ENCODE measurements at places on chromosomes 6 and 20.

DNA sequence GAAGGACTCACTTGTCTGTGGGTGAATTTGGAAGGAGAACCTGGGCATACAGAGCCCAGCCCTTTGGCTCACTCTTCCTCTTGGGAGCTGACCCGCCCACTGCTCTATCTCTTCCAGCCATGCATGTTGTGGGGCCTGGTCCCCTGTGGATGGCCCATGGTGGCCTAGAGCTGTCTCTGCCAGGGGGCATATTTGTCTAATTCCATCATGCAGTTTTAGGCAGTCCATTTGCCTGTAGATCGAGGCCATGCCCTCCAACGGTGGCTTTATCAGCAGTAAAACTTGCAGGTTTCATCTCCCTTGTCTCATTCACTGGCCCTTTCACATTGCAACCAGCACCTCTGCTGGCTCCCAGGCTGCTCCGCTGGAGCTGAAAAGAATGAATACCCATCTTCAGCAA, 12.9 kb upstream of the EZR start:
- no peak for DNase-seq

DNA sequence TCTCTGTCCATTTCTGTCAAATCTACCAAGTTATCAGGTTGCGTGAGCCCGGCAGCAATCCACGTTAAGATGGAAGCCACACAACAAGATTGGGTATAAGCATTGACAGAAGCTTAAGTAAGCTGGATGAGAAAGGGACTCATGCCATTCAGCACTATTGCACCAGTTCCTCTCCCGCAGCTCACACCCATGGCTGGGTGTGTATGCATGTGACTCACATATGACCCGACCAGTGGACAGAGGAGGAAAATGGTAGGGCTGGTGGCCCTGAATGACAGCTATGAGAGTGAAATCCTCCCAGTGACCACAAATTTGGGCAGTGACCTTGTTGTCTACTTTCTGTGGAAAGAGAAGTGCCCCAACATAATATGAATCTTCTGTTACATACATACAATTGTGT, 113.5 kb downstream of the OTOR start:
- DNase-seq: no peak

DNA sequence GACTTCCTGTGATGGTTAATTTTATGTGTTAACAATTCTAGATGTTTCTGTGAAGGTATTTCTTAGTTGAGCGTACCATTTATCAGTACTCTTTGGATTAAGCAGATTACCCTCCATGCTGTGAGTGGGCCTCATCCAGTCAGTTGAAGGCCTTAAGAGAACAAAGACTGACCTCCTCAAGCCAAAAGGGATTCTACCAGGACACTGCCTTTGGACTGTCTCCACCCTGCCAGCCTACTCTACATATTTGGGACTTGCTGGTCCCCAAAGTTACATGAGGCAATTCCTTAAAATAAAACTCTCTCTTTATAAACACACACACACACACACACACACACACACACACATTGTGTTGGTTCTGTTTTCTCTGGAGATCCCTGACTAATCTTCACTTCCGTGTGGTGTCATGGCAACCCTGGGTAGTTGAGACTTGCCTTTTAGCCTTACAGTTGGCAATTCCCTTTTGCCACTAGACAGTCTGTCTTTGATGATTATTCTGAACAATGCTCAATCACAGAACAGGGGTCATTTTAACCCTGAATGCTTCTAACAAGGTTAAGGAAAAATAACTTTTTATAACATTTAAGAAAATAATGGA, 32.2 kb downstream of the MRAP2 start:
- no peak for DNase-seq

- DNase-seq: no peak
Measured at GRCh38 chr6:129671442-129672340, 38.3 kb downstream of the ARHGAP18 start.

DNA sequence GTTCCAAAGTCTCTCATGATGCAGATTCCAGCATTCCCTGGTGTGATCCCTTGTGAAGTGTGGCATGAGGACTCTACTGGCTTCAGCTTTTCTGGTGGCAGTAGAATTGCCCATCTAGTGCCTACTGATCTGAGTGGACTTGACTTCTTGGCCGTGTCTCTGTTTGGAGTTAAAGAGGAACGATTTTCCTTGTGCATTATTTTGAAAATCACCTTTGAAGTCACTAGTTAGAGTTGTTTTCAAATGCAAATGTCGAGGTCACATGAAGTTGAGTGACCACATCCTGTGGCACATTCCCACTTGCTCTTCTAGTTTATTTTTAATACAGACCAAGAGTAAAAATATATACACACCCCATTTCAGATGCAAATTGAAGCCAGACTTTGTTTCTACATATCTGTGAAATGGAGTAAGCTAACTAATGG, 270.7 kb upstream of the TAB2 start:
- DNase-seq: no peak

DNA sequence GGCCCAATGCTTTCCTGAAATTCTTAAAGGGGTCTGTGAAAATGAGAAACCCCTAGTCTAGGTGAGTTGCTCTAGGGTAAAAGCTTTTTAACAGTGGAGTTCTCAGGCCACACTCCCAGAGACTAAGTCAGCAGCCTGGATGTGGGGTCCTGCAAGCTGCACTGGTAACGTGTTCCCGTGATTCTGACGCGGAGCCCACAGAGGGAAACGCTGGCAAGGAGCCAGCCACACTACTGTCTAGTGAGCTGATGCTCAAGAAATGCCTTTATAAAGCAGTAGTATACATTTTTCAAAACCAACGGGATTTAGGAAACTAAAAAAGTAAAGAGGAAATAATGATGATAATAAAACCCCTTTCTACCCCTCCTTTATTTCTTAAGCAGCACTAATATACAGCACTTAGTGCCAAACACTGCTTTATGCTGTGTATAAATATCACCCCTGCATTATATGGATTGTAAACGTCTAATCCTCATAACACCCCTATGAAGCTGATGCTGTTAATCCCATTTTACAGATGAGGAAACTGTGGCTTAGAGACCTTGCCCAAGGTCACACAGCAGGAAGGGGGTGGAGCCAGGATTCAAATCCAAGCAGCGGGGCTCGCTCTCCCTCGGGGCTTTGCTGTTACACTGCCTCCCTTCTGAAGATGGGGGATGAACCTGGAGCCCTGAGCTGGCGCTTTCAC, 25.0 kb downstream of the KCNK15 start:
- DNase-seq: no peak

- no peak for DNase-seq
Measured at GRCh38 chr20:16914277-16914676, 166.1 kb downstream of the OTOR start.

DNA sequence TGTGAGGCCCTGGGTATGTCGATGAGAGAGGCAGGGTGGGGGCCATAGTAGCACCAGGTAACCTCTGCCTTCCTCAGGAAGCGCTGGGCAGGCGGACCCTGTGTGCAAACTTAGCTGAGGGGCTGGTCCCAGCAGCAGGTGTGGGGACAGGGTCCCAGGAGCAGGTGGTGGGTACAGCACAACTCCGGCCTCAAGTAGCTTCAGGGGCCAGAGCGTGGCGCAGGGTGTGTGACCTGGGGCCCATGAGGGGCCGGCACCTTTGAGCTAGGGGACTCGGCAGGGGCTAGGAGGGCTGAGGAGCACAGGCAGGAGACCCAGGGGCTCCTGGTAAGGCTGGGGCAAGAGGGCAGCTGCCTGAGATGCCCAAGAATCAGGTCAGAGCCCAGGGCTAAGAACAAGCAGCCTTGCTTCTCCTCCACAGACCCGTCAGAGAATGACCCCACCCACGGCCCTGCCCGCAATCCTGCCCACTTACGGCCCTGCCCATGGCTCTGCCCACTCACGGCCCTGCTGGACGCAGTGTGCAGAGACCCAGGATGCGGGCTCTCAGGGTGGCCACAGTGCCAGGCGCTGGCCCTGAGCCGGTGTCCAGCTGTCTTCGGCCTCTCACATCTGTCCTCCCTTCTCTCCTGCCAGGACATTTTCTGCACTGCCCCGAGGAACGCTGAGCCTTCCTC, 30.9 kb downstream of the CHRNA4 start:
- no peak for DNase-seq

DNA sequence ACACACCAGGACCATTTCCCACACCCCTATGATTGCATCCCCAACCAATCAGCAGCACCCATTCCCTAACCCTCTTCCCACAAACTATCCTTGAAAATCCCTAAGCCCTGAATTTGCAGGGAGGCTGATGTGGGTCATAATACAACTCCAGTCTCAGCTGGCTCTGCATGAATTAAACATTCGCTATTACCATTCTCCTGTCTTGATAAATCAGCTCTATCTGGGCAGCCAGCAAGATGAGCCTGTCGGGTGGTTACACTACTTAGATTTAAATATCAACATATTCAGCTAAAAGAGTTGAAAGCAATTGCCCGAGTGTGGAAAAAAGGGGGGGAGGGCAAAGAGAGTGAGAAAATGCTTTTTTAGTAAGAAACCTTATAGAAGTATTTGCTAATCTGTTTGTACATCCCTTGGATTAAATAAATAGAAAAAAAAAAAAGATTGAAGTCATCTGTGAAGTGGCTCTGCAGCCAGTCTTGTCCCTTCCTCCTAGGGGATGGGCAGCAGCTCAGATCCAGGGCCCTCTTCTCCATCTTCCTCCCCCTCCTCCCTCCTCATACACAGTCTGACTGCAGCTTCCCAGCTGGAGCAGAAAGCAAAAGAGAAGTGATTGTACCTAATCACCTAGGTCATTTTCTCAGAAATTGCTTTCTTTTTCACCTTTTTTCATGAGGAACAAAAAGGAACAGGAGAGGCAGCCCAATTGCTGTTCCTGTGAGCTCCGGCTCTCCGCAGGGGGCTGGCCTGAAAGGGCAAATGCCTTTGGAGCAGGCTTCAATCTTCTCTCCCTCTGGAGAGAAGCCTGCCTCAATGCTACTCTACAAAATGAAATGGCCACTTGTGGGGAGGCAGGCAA, 356.6 kb upstream of the SULF2 start:
- DNase-seq: no peak

DNA sequence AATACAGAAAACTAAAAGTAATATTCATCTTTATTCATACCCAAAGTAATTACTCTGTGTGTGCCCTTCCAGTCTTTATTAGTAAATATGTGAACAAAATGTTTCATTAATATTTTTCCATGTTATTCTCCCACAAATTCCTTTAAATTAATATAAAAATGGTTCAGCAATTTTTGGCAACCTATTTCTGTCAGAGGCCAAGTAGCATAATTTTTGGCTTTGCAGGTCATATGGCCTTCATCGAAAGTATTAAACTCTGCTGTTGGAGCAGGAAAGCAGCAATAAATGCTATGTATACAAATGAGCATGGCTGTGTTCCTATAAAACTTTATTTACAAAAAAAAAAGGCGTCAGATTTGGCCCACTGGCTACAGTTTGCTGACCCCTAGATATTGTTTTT, 16.1 kb downstream of the ZC2HC1B start:
- no peak for DNase-seq

- no peak for DNase-seq
Measured at GRCh38 chr20:4814696-4815252, 93.1 kb downstream of the PRND start.

DNA sequence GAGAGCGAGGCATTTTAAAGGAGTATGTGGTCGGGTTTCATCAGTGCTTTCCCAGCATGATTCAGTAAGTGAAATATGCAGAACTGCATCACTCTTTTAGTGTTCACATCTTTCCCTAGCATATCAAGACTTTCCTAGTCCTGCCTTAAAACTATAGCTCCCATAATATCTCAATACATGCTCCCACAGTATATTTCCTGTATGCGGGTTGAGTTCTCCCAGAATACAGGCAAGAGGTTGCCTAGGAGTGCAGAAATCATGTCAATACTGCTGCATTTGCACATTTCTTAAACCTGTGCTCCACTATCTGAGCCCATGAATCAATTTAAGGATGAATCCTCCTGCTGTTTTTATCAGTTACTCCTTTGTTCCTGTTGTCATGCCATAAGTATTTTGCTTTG, 386.6 kb upstream of the SLC35B3 start:
- DNase-seq: no peak

- no peak for DNase-seq
Measured at GRCh38 chr20:60491051-60491581, 532.9 kb downstream of the CDH26 start.

- DNase-seq: no peak
Measured at GRCh38 chr20:44724423-44725091, 9.4 kb downstream of the CCN5 start.

DNA sequence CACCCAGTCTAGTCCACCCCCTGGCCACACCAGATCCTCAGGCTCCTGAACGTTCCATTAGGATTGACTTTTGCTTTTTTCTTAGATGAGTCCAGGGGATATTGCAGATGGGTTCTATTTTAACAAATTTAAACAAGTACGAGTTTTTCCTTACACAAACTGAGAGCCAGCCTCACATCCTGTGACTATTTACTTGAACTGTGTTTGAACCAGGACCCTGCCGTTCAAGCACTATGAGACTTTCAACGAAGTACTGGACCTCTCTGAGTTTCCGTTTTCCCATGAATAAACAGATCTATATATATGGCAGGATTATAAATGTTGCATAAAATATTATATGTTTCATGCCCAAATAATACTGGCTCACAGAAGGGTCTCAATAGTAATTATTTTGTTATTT, 1.4 kb upstream of the METTL24 start:
- DNase-seq: no peak

DNA sequence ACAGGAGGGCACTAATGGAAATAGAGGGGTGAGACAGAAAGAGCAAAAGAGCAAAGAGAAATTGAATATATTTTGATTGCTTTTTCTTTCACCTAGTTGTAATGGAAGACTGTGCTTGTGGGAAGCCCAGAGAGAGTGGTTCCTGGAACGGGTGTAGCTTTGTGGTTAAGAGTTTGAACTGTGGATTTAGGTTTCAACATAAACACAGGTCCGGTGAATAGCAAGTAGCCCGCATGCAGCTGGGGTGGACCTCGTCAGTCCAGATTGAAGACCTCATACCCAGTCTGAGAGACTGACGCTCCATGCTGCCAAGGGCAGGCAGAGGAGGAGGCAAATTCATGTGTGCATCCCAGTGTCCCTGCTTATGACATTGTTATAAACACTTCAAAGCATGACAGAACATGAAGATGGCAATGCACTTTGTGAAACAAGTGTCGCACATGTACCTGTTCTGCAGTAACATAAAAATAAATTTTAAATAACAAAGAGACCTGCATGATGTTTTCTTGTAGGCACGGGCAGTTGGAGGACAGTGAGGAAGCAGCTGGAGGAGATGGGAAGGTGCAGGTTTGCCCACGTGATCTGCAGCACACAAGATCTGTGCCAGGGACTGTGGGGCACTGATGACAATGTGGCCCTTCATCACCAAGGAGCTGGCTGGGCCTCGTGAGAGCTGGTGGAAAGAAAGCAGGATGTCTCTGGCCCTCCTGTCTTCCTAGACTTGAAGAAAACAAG, 220.5 kb upstream of the SSTR4 start:
- no peak for DNase-seq

GRCh38 chr6:1872649-1873131, 263.0 kb downstream of the FOXC1 start:
- DNase-seq: no peak

GRCh38 chr20:2700913-2701620, 8.5 kb downstream of the EBF4 start:
- no peak for DNase-seq
